ENCODE measurements at places on chromosomes 4 and X. TPM values are rescaled to one million over a fixed set of nuclear protein-coding genes. Genes with fewer than 3 reads are reported as not detected.

Gene MAGEA2
- total RNA-seq, result 0.69 TPM

DNA sequence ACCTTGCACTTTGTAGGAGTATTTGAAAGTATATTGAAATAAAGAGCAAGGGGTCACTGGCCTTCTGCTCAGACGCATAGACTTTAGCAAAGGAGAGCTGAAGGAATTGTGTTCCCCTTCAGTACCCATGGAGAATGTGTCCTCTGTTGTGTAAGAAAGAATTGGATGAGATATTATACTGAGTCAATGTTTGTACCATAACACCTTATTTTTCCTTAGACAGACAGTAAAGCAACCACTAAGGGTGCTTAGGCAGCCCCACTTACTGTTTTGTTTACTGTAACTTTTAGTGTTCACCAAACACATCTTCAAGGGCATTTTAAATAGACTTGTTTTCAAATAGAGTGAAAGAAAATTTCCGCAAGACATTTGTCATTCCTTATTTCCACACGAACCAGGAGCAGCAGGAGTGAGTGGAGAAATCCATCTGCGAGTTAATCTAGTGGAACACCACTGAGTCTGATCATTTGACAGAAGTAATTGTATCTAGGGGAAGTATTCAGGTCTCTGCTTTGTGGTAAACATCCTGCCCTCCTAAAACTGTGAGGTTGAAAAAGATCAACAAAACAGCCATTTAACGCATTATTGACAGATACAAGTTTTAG is 89.5 kb downstream of the SLIT2 start:
- DNase-seq, result no peak

DNA sequence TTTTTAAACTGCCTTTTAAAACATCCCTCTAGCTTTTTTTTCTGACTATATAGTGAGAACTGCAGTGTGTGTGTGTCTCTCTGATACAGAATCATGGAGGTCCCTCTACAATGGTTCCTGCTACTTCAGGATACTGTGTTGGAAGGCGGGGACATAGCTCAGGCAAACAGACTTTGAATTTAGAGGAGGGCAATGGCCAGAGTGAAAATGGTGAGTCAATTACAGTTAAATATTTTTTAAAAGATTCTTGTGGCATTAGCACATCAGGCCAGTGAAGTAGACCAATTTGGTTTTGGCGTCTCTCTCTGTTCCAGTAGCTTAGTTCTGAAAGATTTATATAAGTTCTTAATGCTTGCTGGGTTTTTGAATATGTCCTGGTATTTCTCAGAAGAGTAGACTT is 47.1 kb downstream of the ALG13 start:
- DNase-seq, result no peak

GRCh38 chr4:138775489-138775888 is 240.1 kb upstream of the NOCT start:
- DNase-seq, result no peak

- no peak for DNase-seq
Observed at GRCh38 chr4:88098993-88099752, 59.3 kb downstream of the ABCG2 start.

DNA sequence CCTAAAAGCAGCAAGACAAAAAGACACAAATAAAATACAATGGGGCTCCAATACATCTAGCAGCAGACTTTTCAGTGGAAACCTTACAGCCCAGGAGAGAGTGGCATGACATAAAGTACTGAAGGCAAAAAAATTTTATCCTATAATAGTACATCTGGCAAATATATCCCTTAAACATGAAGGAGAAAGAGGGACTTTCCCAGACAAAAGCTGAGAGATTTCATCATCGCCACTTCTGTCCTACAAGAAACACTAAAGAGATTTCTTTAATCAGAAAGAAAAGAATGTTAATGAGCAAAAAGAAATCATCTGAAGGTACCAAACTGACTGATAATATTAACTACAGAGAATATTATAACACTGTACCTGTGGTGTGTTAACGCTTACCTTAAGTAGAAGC is 86.4 kb downstream of the ANKRD17 start:
- no peak for DNase-seq

DNA sequence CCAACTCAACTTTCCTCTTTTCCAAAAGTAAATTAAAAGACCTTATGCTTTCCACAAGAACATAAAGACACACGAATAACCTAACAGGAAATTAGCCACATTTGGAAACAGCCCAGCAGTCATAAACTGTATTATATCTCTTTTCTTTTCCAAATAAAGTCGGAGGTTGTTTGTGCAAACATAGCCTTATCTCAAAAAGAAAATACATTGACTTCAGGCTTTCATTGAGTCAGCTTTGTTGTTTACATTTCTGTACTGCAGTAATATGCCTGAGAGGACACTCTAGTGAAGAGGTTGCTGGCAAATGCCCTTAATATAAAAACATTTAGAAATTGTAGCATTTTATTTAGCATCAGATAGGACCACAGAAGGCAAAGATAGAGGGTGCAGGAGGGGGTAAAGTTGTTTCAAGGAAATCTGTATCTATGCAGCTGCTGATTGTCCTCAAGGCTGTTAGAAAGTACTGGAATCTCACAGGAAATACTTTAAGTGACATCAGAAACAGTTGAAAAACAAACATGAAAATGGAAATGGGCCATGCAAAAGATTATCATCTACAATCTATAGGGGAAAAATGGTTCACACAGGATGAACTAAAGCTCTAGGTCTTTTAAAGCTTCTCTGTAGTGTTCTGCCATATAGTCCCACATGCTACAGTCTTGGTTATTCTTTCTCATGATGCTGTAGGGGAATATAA is 14.5 kb downstream of the LNX1 start:
- DNase-seq, result no peak

DNA sequence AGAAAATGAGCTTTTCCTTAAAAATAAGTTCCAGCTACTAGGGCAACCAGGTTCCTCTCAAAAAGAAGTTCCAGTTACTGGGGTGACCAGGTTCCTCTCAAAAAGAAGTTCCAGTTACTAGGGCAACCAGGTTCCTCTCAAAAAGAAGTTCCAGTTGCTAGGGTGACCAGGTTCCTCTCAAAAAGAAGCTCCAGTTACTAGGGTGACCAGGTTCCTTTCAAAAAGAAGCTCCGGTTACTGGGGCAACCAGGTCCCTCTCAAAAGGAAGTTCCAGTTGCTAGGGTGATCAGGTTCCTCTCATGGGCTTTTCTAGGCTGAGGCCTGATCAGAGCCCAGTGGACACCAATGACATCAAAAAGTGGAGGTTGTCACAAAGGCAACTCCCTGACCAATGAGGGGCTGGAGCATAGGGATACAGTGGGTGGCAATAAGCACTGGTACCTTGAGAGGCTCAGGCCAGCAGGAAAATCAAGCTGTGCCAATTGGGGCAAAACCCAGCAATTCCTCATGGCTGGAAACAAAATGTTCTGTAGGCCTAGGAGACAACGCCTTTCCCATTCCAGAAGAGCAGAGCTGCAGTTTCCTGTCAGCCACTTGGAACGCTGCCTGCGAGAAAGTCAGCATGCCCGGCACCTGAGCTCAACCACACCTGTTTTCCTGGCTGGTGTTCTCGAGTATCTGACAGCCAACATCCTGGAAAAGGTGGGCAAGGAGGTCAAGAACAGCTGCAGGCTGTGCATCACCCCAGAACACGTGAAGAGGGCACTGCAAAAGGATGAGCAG is 12.3 kb upstream of the SYTL5 start:
- DNase-seq, result no peak

All from type B pancreatic cell (in vitro differentiated cells).